Mammary epithelial cell (primary cell): ENCODE measurements at places on chromosomes 2 and 18.

DNA sequence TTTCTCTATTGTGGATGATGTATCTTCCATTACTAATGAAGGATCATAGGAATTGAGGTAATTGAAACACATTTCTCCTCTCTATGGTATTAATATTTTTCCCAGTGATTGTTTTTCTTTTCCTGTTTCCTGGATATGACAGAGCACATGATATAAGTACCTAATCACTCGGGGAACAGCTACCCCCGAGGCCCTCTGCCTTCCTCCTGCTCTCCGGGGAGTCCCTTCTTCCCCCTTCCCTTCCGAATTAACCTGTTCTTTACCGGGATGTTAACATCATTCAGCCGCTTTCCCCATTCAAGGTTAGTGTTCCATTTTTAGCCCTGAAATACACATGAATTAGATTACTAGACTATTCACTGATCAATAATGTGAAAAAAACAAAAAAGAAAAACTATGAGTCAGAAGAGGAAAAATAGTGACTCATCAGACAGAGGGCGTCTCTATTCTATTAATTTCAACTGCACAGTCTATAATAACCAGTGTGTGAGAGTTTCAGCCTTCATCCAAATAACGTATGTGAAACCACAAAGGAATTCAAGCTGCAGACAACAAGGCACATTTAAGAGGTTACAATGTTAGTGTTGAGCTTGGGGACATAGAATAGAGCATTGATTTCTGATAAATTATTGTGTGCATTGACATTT lies 450.8 kb downstream of the DLGAP1 start:
- DNase-seq = peak; percentile 67

DNA sequence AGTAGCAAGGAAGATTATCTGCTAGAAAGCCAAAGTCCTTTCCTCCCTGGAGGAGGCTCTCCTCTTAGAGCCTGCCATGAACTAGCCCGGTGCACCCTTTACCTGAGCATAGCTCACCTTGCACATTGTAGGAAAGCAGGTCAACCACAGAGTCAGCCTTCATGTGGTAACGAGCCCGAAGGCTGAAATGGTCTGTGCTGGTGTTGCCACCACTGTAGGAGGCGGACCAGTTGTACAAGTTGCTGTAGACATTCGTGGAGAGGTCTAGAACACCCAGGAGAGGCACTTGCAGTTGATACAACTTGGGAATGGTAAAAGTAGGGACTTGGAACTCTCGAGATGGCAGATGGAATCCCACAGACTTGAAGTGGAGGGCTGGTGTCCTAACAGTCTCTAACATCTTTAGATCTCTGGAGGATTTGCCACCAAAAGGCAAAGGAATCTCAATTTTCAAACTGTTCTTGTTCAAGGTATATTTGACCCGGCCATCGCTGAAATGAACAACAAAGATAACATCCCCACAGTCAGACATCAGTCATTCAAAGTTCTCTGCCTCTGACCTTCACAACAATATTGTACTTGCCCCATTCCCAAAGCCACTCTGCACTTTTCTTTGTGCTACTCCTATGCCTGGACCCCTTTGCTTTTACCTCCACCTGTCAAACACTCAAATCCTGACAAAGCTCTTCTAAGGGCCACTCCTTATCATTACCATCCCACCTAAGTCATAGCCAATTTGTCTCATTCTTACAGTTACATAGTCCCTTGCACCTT lies 30.6 kb downstream of the APOB start:
- no peak for DNase-seq

DNA sequence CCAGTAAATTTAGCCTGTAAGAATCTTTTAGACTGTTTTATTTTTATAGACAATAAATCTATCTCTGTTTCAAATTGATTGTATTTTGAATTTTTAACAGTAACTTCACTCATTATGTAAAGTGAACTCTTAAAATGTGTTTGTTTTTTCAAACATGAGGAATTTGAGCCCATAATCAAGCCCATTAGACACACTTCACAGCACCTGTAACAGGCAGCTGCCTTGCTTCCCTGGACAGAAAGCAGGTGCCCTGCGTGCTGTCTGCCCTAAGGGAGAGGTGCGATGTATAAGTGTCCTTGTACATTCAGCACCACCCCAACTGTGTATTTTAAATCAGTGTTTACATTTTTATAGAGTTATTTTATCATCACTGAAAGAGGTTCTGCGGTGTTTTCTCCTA lies 186.5 kb upstream of the TPO start:
- DNase-seq = no peak

DNA sequence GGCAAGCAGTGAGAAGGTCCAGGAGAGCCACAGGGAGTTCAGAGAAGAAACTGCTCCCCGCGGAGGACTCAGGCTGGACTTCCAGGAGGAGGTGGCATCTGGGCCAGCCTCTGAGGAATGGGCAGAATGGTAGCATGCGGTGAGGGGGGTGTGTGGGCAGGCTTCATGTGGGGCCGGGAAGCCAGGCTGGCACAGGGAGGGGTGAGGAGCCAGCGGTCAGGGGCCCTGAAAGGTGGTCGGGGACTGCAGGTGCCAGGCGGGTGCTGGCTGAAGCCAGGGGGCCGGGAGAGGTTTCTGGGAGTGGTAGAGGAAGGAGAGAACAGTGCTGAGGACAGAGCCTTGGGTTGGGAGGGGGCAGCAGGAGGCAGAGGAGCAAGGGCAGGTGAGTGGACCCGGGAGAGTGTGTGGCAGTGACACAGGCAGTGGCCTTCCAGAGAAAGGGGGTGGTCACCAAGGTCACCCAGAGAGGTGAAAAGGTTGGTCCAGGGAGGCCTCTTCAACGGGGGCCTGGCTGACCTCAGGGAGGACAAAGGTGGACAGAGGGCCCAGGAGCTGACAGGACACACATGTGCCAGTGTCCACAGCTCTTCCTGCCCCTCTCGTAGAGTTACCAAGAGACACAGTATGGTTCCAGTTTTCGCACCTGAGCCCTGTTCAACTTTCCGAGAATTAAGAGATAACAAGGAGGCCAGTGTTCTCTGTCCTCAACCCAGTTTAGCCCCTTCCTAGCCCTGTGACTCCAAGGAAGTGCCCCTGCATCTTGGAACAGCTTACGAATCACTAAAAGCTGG lies 101.2 kb upstream of the ASB18 start:
- DNase-seq = no peak

DNA sequence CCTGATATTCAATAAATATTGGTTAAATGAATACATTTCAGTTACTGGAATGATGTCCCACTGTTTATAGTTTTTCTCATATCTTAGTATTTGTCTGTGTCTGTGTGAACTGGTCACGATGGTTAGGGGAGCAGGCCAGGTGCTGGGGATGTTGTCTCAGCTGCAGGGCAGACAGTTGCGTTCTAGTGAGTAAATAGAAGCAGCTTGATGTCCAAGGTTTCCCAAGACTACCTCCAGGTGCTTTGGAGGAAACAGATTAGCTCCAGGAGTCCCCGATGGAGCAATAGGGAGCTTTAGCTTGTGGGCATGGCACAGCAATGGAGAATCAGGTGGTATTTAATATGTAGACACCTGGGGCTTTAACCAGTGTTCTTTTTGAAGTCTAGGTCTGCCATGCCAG lies 75.5 kb downstream of the GULP1 start:
- no peak for DNase-seq

DNA sequence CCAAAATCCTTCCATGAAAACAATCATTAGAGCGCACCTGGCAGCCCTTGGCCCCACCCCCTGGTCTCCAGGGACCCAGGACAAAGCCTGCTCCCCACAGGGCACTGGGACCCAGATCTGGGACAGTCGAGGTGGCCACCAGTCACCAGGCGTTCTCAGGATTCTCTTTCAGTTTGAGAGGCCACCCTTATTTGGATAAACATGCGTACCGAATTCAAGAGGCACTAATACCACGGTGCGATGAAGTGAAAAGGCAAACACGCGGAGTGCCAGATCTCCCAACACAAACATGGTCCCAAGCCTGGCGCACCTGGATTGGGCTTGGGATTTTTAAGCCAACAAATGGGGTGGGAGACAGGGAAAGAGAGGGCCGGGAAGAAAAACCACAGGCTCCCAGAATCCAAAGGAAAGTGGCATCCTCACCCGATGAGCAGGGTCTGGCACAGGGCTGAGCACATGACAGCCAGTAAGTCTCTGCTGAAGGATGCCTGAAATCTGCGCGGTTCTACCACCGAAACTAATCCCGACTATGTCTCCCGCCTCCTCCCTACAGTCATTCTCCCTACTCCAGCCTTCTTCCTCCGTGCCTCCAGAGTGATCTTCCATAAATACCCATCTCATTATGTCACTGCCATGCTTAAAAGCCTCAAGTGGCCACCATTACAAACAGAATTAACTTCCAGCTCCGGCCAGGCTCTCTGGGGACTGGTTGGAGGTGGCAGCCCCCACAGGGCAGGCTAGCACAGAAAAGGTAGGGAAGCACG lies 60.9 kb upstream of the KLHL29 start:
- no peak for DNase-seq

DNA sequence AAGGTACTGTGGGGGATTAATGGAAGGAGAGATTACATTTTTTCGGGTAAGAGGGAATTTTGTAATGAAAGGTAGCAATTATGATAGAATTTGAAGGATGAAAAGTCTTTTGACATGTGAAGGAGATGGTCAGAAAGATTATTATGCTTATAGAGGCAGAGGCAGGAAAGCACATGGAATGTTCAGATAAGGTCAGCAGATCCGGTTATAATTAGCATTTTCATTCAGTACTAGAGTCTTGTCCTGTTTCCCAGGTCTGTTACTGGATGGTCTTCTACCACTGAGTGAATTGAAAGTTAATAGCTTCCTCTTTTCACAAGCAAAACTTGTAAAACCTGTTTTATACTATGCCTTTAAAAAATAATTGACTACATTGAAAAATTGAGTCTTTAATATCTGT lies 116.9 kb downstream of the PHLPP1 start:
- no peak for DNase-seq

DNA sequence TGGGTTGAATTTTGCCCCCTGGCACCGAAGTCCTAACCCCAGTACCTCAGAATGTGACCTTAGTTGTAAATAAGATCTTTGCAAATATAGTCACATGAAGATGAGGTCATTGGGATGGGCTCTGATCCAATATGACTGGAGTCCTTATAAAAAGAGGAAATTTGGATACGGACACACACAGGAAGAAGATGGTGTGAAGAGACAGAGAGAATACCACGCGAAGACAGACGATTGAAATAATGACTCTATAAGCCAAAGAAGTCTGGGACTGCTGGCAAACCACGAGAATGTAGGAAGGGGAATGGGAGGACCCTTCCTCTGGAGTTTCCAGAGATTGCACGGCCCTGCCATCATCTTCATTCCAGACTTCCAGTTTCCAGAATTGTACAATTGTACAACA lies 98.6 kb downstream of the CPO start:
- DNase-seq = no peak

DNA sequence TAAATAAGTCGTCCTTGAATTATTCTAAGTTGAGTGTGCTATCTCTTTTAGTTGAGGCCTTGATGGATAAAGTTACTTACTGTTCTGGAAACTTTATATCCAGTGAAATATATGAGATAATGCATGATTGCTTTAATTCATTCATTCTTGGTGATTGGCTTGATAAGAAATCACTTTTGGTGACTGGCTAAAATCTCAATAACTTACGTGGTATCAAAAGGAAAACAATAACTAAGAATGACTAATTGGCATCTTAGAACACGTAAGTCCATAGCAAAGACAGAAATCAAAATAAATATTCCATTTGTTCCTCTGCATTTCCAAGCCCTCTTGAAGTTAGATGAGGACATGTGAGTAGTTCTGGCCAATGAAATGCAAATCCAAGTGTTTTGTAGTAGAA lies 251.6 kb downstream of the NUP35 start:
- no peak for DNase-seq

DNA sequence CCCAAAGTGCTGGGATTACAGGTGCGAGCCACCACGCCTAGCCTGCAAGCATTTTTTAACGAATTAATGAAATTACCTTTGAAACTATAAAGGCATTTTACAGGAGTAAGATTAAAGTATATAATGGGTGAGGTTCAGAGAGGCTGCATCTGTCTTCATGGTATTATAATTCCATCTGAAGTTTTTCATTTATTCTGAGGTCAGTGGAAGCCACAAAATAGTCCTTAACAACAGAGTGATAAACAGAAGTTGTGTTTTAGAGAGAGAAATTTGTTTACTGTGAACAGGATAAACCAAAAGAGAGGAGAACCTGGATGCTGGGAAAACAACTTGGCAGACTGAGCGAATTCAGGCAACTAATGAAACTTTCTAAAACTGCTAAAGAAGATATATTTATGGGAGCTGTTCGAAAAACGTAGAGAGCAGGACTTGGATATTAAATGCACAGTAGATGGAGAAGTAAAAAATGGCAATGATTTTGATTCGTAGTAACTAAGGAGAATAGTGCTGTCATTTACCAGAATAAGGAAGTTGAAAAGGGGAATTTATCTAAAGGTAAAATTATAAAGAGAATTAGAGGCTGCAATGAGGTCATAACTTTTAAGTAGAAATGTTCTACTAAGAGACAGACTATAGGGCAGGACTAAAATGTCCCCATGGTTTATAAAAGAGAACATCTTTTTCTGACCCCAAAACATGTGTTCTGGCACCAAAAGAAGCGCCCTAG lies 37.9 kb upstream of the ITGA4 start:
- no peak for DNase-seq

DNA sequence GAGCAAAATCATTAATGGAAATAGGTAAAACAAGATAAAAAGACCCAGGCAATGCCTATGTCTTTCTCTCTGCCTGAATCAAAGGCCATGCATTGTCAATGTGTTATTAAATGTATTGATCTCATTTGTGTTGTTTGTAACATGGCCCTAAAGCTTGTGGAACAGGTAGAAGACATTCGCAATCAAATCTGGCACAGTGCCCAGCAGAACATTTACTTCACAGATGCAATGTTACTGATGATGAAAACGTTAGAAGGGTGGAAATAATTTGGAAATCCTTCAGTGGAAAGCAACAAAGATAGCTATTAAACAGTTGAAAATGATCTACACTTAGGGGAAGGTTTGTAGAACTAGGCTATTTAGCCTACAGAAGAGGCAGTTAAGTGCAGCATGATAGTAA lies 368.2 kb downstream of the EPHA4 start:
- DNase-seq = no peak

DNA sequence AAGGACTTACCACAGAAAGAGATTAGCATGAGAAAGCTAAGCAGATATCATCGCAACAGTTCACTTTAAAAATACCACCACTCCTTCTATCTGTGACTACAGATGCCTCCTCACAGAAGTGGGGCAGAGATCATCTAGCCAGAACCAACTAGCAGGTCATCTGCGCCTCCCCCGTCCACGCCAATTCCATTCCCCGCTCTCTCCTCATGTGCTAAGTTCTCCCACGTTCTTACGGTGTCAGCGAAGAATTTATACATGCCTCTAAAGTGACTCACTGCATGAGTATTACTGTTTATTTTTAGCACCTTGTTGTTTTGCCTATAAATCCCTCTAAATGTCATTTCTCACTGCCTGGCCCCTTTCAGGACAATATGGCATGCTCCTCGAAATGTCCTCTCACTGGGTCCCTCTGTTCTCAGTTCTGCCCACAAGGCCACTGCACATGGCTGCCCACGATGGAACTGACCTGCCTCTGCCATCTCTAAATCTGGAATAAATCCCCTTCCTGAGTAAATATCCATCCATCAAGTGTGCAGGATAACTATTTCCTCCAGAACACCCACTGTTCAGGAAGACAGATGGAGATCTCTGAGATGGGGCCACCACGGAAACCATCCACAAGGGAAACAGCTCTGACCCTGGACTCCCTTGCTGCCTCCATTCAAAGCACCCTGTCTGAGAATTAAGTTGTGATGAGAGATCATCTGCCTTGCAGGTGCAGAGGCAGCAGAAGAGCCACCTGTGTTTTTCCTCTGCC lies 137.7 kb downstream of the IRS1 start:
- peak; percentile 25 for DNase-seq

- peak; percentile 34 for DNase-seq
Observed at GRCh38 chr2:182650704-182651103, 65.4 kb upstream of the DNAJC10 start.
